Adipocyte (in vitro differentiated cells): ENCODE measurements at places on chromosomes 13 and 19.
A peak's percentile ranks its signal among the peaks of the same experiment; 100 is the strongest.

DNA sequence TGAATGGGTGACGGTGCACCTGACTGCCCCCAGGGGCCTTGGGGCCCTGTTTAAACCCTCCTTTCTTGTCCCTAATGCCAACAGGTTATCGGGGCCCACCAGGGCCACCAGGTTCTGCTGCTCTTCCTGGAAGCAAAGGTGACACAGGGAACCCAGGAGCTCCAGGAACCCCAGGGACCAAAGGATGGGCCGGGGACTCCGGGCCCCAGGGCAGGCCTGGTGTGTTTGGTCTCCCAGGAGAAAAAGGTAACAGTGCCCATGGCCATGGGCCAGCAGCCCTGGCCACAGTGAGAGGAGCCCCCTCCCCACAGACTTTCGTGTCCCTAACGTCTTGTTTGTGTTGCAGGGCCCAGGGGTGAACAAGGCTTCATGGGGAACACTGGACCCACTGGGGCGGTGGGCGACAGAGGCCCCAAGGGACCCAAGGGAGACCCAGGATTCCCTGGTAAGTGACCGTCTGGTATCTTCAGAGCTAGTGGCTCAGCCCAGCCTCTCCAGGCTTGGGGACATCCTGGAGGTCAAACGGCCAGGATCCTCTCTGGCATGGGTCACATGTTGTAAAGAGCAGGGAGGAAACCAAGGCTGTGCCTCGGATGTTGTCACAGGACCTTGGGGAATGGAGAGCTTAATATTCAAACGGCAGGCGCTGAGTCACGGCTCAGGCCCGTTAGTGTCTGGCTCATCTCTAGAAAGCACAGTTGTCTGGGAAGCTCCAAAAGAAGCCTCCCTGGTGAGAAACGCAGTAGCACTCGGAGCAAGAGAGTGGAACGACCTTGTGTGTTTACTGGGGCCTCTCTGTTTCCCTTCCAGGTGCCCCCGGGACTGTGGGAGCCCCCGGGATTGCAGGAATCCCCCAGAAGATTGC lies 58.3 kb downstream of the RAB20 start:
- DNase-seq = no peak

DNA sequence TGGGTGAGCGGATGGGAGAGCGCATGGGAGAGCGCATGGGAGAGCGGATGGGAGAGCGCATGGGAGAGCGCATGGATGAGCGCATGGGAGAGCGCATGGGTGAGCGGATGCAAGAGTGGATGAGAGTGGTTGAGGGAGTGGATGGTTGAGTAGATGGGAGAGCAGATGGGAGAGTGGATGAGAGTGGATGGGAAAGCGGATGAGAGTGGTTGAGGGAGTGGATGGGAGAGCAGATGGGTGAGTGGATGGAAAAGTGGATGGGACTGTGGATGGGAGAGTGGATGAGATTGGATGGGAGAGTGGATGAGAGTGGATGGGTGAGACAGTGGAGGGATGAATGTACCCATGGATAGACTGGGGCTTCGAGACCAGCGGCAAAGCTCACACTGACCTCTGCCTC lies 8.6 kb upstream of the TEKTIP1 start:
- no peak for DNase-seq

DNA sequence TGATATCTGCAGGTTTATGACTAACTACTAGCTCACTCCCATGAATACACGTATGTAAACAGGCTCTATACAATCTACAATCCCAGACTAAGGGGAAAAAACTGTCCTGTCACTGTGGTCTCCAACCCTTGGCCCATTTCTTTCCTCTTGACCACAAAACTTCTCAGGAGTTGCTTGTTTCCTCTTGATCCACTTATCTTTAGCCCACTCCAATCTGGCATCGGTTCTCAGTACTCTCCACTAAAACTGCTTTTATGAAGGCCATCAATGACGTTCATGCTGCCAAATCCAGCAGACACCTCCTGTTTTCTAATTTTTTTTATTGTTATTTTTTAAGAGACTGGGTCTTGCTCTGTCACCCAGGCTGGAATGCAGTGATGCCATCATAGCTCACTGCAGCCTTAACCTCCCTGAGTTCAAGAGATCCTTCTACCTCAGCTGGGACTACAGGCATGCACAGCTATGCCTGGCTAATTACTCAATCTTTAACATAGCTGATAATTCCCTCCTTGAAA lies 31.9 kb upstream of the USPL1 start:
- peak; percentile 16 for DNase-seq

- DNase-seq = no peak
These were observed 4.3 kb upstream of the USF2 start for GRCh38 chr19:35264268-35265125.

DNA sequence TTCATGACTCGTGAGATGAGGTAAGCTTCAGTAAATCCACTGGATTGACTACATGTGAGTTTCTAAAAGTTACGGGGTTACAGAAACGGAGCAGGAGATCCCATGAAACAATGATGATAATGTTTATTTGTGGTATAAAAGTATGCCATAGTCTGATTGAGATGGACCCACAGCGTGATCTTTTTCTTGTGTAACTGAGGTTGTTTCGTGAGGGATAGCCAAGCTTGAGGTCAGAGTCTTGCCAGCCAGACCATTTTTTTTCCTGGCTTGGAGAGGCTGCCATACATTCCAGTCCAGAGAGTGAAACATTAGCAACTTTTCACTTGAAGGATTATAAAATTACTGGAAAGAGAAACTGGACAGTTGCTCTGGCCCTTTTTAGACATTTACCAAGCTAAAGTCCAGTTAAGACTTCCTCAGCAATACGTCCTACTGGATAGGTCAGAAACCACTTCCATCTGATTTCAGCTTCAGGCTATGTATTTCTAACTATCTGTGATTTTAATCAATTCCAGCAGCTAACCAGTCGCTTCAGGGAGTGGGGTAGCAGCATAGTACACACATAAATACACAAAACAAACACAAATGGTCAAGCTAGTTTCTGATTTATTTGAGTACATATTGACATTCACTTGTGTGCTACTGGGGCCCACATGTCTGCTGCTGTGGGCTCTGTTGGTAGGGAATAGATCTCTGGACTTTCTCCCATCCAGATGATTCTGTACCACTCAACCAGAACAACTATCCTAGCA lies 194.6 kb downstream of the POSTN start:
- peak; percentile 87 for DNase-seq

- DNase-seq = no peak
These were observed 17.6 kb upstream of the WDR88 start for GRCh38 chr19:33114312-33114711.

GRCh38 chr13:80988391-80989151 lies 647.6 kb upstream of the SPRY2 start:
- DNase-seq = no peak

- no peak for DNase-seq
These were observed 31.6 kb downstream of the LACC1 start for GRCh38 chr13:43911278-43911677.

- DNase-seq = peak; percentile 12
These were observed 2691.4 kb downstream of the PCDH9 start for GRCh38 chr13:64538711-64539110.

DNA sequence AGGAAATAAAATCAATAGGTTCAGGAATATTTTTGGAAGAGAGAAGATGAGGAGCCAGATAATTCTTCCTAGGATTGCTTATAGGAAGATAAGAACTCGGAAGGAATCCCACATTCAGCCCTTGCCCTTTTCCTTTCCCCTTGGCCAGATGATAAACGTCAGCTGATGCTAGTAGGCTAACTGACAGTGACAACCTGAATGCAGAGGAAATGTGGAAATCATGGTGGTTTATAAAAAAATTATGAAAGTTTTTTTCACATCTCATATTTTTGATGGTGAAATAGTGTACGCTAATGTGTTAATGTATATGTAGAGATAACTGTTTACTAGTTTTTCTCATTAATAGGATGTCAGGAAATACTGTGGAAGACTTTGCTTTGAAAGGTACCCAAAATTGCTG lies 56.9 kb downstream of the EDNRB start:
- peak; percentile 20 for DNase-seq

DNA sequence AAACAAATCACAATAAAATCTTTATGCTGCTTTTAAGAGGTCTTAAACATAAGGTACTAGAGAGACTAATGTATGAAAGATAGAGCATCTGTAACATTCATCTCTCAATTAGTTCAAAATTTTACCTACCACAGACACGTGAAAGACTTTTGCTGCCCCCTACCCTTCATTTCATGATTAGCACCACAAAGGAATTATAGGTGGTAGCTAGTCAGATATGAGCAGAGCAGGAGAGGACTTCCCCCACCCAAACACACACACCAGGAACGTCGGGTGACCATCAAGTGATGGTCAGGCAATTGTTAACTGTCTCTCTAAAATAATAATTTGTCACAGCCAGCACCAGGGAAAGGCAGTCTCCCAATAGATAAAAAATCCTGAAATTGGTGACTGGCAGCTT lies 1531.7 kb upstream of the SPRY2 start:
- peak; percentile 39 for DNase-seq

- DNase-seq = peak; percentile 71
These were observed 2.6 kb upstream of the WIZ start for GRCh38 chr19:15452111-15453047.

GRCh38 chr13:75010941-75011340 lies 471.0 kb downstream of the TBC1D4 start:
- DNase-seq = no peak

- peak; percentile 91 for DNase-seq
These were observed 218.9 kb upstream of the EDNRB start for GRCh38 chr13:78137404-78138142.

- DNase-seq = peak; percentile 51
These were observed 156.5 kb downstream of the LMO7 start for GRCh38 chr13:75792526-75793187.

- peak; percentile 47 for DNase-seq
These were observed 31.0 kb downstream of the CILP2 start for GRCh38 chr19:19568802-19569756.

DNA sequence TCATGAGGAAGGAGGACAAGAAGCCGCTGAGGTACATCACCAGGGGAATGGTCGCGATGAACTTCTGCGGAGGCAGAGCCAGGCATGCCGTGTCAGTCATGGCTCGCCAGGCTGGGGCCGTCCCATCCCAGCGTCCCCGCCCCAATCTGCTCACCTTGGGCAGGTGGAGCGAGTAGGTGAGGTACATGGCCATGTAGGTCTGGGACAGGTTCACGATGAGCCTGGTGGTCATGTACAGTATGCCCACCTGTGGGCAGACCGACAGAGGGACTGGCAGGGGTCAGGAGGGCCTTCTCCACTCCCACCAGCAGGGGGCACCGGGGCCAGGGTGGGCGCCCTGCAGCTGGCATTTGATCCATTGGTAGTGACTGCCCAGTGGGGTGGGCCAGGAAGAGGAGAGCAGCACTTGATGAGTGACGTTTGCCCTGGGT lies 8.3 kb downstream of the TEKTIP1 start:
- peak; percentile 33 for DNase-seq

- DNase-seq = no peak
These were observed 962 bp upstream of the TPRX1 start for GRCh38 chr19:47805313-47805712.

DNA sequence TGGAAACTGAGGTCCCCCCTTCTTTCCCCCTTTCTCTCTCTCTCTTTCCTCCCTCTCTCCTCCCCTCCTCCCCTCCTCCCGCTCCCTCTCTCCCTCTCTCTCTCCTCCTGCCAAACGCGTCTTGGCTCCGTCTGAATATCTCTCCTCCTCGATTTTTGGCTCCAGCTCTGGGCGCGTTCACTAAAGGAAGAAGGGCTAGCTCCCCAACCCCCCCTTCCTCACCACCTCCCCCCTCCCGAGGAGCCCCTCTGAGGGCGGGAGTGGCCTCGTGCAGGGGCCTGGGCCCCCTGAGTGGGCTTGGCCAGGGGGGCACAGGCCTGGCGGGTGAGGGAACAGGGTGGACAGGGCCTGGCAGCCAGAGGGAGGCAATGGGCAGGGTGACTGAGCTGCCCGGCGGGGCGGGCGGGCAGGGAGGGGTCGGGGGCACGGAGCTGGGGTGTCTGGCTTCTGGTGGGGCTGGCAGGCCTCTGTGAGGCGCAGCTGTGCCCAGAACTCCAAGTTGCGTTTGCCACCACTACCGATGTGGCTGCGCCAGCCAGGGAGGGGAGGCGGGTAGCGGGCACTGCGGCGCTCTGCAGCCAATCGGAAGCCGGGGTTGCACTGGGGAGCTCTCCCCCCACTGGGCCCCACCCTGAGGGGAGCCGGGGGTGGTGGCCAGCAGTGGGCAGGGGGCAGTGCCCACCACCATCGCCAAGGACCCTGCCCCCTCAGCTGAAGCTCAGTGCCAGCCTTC lies 7.1 kb downstream of the NFIX start:
- DNase-seq = no peak

DNA sequence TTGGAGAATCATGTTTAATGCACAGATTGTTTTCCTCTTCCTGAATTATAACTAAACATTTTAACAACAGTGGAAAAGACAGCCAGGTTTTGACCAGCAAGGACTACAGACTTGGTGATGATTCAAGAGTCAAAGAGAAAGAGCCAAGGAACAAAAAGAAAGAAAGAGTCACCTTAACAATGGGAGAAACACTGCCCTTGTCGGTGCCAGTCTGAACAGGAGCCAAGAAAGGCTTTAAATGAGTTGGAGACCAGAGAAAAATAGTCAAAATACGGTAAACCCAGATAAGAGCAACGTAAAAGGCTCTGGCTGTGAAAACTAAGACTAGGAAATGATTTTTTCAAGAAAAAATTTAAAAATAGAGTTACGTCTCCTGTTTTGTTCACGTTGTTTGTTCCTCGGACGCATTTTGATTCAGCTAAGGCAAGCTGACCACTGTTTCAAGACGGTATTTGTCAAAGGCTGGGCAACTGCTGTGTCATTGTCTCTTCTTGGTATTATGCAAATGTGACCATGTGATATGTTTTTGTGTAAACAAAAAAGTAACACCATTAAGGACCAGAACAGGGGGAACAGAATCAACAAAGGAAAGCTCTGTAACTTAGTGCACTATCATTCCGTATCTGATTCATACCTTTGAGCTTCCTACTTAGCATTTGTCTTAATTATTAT lies 634.5 kb downstream of the LIG4 start:
- DNase-seq = no peak

- DNase-seq = peak; percentile 21
These were observed 141.0 kb downstream of the RAP2A start for GRCh38 chr13:97574926-97575325.

DNA sequence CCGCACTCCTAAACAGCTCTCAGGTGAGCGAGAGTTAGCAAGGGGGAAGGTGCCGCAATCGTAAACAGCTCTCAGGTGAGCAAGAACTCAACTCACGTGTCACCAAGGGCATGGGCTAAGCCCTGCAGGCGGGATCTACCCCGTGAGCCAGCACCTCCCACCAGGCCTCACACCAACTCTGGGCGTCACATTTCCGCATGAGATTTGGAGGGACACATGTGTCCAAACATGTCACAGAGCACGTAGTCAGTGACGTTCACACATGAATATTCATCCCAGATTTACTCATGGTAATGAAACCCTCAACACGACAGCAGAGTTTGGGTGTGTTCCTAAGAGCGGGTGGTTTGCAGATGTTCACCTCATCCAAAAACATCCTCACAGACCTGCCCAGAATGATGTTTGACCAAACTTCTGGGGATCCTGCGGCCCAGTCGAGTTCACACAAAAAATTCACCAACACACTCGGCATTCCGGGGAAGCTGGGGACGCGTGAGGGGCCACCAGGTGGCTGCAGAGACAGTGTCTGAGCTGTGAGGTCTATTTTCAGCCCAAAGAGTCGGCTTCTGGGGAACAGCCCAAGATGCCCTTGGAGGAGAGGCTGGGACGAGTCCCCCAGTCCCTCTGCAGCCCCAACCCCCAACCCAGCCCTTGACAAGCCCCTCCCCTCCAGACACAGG lies 19.6 kb downstream of the C2CD4C start:
- DNase-seq = no peak
